Dorsolateral prefrontal cortex (tissue), 122 donors: ENCODE measurements at places on chromosomes 2 and 18.

DNA sequence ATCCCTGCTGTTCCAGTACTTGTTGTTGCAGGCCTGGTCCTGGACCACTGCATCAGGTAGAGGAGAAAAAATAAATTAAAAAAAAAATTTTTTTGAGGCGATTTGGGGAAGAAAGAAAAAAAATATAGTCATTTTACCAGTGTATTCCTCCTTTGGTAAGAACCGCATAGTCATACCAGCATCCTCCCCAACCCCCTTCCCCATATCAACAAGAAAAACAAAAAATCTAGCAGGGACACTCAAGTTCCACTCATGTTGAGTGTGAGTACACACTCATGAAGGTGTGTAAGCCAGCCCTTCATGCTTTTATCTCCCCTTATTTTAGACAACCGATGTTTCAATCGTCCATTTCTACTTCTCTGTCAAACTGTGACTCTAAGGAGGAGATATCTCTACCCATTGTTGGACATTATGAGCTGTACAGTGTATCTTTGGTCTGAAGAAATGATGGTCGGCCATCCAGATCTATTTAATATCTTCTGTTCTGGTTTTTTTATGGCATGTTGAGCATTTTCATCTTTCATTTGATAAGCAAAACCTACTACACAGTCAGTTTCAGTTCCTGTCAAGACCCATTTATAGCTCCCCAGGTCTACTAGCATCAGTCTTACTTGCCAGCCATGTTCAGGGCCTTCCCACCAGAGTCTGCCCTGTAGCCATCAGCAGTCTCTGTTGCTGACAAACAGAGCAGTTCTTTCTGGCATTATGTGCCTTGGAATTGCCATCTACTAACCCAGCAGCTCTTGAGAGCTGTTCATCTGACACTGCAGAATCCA is 20.0 kb downstream of the ELP2 start:
- no peak for DNase-seq

DNA sequence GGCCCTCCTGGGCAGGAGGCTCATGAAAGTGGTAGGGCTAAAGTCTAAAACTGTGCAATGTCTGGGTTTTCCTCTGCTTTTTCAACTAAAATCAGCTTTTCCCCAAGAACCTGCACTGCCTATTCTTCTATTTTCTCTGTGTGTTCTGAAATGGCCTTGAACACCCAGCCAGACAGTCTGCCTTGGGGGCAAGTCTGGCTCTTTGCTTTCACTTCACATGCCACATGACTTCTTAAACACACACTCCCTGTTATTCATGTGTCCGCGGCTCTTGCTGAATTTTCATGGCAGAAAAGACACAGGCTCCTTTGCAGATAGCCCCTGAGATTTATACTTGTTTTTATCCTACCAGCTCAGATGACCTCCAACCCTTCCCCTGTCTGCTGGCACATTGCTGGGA is 10.6 kb upstream of the RPIA start:
- no peak for DNase-seq

DNA sequence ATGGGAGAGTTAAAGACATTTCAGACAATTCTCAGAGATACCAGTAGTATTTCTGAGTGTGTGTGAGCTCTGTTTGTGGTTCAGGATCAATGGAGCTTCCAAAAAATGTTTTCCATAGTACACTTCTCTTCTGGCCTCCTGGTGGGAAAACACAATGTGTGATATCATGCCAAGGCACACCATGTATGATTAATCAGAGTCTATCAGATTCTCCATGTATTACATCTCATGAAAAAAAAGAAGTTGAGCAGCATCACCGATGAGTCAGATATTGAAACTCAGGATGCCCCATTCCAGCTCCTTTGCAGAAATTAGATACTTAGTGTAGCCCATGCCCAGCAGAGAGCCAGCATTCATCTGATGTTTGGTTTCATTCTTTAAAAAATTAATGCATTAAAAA is 620.3 kb upstream of the POU3F3 start:
- DNase-seq: no peak

DNA sequence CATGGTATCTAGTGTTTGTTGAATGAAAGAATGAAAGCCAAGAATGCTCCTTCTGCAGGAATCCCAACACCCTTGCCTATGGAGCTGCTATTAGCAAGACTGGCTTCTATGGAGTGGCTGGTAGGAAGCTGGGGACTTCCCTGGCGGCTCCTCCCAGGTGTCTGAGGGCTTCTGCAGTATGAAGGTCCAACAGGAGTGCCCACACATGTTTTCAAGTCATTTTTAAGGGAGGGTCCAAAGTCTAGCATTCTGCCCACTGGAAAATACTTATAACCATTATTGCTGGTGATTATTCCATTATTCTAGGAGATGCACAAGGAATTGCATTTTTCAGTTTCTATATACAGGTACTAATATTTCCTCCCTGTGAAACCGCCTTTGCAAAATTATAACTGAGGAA is 21.9 kb upstream of the NPC1 start:
- no peak for DNase-seq

DNA sequence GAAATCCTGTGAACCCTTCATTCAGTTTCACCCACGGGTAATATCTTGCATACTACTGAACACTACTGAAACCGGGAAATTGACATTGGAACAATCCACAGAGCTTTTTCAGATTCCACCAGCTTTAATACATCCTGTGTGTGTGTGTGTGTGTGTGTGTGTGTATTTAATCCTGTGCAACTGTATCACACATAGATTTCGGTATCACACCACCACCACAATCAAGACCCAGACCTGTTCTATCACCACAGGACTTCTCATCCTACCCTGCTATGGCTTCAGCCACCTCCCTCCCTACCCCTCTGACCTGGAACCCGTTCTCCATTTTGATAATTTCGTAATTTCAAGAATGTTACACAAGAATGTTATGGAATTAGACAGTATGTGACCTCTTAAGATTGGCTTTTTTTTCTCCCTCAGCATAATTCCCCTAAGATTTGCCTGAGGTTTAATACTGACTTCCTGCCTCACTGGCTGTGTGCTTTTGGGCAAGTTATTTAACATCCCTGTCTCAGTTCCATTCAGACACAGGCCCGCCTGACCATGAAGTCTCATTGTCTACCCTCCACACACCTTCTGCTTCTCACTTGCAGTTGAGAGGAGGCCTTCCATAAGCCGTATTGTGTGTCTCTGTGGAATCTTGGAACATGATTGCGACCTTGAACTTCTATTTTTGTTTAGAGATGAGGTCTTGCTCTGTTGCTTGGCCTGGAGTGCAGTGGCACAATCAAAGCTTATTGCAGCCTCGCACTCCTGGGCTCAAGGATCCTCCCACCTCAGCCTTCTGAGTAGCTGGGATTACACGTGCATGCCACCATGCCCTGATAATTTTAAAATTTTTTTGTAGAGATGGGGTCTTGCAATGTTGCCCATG is 14.4 kb upstream of the TMEM131 start:
- no peak for DNase-seq

- no peak for DNase-seq
These were observed 52.6 kb downstream of the KCNIP3 start for GRCh38 chr2:95349568-95350322.

DNA sequence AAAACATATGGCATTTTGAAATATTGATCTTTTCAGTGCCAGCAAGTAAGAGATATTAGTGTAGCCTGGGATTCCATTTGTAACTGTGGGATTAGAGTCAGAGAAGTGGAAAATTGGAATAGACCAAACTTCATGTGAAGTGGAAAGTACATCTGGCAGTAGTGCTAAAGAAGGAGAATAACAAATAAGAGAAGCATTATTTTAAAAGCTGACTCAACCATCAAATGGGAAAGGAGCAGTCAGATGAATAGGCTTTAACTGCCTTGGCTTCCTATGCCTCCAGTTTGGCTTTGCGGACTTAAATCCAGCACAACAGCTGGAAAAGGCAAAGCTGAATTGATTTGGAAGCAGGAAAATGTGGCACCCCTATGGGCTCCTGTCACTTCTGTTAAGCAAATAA is 623.1 kb downstream of the TSN start:
- DNase-seq: no peak

- no peak for DNase-seq
These were observed 146.7 kb upstream of the L3MBTL4 start for GRCh38 chr18:6561420-6561861.

GRCh38 chr18:41320100-41320499 is 634.9 kb upstream of the PIK3C3 start:
- no peak for DNase-seq

- no peak for DNase-seq
These were observed 37.2 kb downstream of the CASP10 start for GRCh38 chr2:201220102-201220570.

GRCh38 chr18:5705393-5705792 is 161.6 kb upstream of the EPB41L3 start:
- no peak for DNase-seq

- DNase-seq: peak; percentile 23
These were observed 252.4 kb upstream of the SALL3 start for GRCh38 chr18:78727057-78727739.

DNA sequence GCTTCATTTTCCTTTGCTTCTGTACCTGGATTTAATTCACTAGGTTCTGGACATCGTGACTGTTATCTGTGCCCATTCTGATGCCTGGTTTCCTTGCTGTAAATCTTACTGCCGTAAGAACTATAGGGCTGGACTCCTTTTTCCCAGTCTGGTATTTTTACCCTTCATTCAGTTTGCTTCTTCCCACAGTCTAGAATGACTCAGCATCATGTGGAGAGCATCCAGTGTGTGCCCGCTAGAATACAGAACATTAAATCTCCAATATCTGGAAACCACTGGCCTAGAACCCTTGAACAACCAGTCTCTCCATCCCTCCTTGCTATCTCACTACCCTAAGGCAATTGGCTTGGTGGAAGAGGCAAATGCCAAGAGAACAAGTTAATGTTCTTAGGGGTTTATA is 1075.4 kb upstream of the ZEB2 start:
- DNase-seq: no peak
